ENCODE measurements at places on chromosomes 2 and 18.

GRCh38 chr18:43965691-43966090 lies 688.4 kb upstream of the SYT4 start:
- no peak for DNase-seq

- no peak for DNase-seq
Observed at GRCh38 chr2:188046437-188046836, 245.2 kb upstream of the GULP1 start.

DNA sequence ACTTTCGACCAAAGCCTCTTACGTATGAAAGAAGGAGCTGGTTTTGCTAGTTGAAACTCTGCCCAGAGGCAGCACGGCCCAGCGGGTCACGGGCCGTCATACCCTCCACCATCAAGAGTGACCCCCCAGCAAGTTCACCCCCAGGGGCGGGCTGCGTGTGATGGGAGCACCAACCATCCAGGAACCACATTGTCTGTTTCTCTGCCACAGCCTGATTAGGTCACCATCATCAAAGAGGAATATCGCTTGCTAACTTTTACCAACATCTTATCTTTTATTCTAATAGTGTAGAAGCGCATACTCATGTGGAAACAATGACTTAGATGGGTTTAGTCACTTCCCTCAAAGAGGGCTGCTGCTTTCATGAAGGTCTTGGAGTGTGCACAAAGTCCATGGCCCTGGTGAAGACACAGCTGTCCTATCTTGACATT lies 116.6 kb upstream of the SMIM21 start:
- no peak for DNase-seq

DNA sequence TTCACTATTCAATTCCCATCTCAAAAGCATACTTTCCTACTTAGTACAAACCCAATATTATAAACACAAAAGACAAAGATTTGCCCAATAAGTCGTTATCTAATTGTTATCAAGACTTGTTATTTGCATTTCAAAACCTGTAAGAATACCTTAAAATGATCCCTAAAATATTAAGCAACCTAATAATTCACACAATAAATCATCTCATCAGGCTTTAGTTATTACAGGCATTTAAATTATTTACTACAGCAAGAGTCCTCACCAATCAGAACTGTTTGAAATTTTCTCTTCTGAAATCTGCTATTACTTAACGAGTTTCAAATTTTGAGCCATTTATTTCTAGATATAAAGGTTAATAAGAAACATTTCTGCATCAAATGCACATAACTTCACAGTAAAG lies 1.6 kb downstream of the CCDC88A start:
- DNase-seq, result no peak

GRCh38 chr2:124027182-124027581 lies 2.1 kb downstream of the CNTNAP5 start:
- peak; percentile 67 for DNase-seq

Measured in NT2/D1 (cell line).